ENCODE measurements at places on chromosomes 2 and 18. TPM values are rescaled to one million over a fixed set of nuclear protein-coding genes. Genes with fewer than 3 reads are reported as not detected.

GPR35 gene
- total RNA-seq: 0.33 TPM

QPCT gene
- total RNA-seq: 12.8 TPM

CRYGC gene
- total RNA-seq: not detected

POMC gene
- total RNA-seq: 0.69 TPM

ELOA2 gene
- not detected for total RNA-seq

CYP1B1 gene
- not detected for total RNA-seq

PARD3B gene
- 30.9 TPM for total RNA-seq

ABCG5 gene
- not detected for total RNA-seq

GRB14 gene
- 2.7 TPM for total RNA-seq

LHCGR gene
- total RNA-seq: not detected

DCDC2C gene
- total RNA-seq: not detected

EIF2AK2 gene
- total RNA-seq: 39.6 TPM

TFCP2L1 gene
- total RNA-seq: not detected

UPP2 gene
- not detected for total RNA-seq

MOCOS gene
- total RNA-seq: 0.85 TPM

ZNF385B gene
- not detected for total RNA-seq

ASAP2 gene
- 79.2 TPM for total RNA-seq

SLC14A1 gene
- total RNA-seq: not detected

OLA1 gene
- total RNA-seq: 93.9 TPM

CAPN14 gene
- 0.23 TPM for total RNA-seq

ASB18 gene
- not detected for total RNA-seq

TNS1 gene
- total RNA-seq: 35.6 TPM

IL1R2 gene
- total RNA-seq: not detected

PAPOLG gene
- total RNA-seq: 14.9 TPM

GCG gene
- total RNA-seq: not detected

SLC9A4 gene
- total RNA-seq: 0.07 TPM

INHA gene
- total RNA-seq: not detected

SIX2 gene
- total RNA-seq: 0.32 TPM

UGT1A10 gene
- total RNA-seq: not detected

MYCN gene
- 3.6 TPM for total RNA-seq

NEURL3 gene
- not detected for total RNA-seq

CCDC141 gene
- not detected for total RNA-seq

ATOH8 gene
- total RNA-seq: 12.7 TPM

SERPINB4 gene
- total RNA-seq: not detected

KIAA2012 gene
- total RNA-seq: not detected

MGAT4A gene
- 42.2 TPM for total RNA-seq

GNLY gene
- not detected for total RNA-seq

MOGAT1 gene
- not detected for total RNA-seq

OR6B2 gene
- total RNA-seq: not detected

UGT1A3 gene
- total RNA-seq: not detected

CD8A gene
- not detected for total RNA-seq

HOXD13 gene
- total RNA-seq: not detected

PLGLB2 gene
- 2.1 TPM for total RNA-seq

RESP18 gene
- total RNA-seq: not detected

VSNL1 gene
- not detected for total RNA-seq

BMP10 gene
- total RNA-seq: not detected

ABHD1 gene
- not detected for total RNA-seq

PLCL1 gene
- total RNA-seq: 3.4 TPM
